Stimulated activated CD8-positive, alpha-beta memory T cell treated with anti-CD3 and anti-CD28 coated beads, Interleukin-7, amount 100 ng/mL, for 4 hours (primary cell): ENCODE measurements at places on chromosomes 11 and 22.

GRCh38 chr22:50665738-50666137 is 6.9 kb upstream of the SHANK3 start:
- DNase-seq: no peak

GRCh38 chr22:50444663-50445062 is 30.2 kb downstream of the SBF1 start:
- DNase-seq: no peak

GRCh38 chr11:126592496-126593410 is 237.3 kb downstream of the ST3GAL4 start:
- no peak for DNase-seq

- no peak for DNase-seq
Observed at GRCh38 chr11:128809128-128809527, 58.0 kb downstream of the KCNJ1 start.

DNA sequence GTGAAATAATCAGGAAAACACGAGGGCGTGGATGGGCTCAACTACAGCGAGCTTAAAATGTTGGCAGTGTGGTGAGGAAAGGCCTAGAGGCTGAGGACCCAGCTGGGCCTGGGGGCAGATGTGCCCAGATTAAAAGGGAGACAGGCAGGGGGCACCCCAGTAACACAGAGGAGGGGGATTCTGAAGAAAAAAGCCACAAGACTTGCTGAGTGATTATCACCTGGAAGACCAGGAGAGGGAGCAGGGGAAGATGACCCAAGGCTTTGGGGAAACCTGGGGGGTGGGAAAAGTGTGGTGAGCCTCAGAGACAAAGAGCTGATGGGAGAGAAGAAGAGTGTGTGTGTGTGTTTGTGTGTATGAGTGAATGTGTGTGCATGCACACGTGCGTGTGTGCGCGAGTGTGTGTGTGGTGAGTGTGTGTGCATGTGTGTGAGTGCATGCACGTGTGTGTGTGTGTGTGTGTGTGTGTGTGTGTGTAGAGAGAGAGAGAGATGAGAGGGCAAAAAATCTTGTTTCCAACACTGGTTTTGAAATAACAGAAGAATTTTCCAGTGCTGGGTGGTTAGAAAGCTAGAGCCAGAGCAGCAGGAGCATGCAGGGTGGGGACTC is 500.5 kb downstream of the BUD13 start:
- DNase-seq: no peak

DNA sequence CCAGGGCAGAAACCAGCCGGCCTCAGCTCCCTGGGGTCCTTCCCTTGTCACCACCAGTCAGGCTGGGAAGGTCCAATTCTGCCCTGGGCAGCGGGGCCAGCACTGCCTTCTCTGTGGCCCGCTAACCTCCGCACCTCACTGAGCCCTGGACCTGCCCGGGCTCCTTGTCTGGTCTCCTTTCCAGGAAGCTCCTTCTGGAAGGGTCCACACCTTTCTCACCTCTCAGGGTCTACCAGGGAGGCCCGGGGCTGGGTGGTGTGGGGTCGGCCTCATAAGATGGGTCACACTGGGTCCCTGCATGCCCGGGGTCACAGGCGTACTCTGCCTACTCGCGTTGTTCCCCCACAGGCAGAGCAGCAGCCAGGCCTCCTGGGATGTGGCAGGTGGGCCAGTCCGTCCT is 69.0 kb downstream of the WNT7B start:
- no peak for DNase-seq

DNA sequence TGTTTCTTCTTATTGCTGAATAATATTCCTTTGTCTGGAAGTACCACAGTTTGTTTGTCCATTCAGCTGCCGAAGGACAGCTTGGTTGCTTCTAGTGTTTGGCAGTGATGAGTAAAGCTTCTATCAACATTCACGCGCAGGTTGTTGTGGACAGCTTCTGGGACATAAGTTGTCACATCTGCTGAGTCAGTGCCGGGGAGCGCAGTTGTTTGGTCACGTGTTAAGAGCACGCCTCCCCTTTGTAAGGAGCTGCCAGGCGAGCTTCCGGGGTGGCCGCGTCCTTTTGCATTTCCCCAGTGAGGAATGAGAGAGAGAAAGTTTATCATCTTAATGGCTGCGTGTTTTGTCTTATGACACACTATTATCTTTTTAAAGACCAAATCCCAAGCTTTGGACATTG is 30.3 kb downstream of the SAMM50 start:
- DNase-seq: no peak

- DNase-seq: no peak
Observed at GRCh38 chr11:117057727-117058126, 40.5 kb downstream of the SIK3 start.

DNA sequence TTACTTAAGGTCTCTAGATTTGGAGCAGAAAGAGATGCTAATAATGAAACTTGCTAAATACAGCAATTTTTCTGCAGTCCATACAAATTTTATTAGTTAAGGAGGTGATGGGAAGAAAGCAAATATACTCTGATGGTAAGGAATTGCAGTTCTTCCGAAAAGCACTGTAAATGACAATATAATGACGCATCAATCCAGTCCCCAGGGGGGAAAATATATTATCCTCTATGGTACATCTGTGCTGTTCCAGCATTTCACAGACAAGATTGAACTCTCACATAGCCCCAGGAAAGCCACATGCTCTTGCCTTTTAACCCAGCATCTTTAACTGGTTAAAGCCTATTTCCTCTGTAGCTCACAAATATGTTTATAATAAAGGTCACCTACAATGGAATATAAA is 416.6 kb upstream of the CCDC90B start:
- no peak for DNase-seq

- DNase-seq: no peak
Observed at GRCh38 chr11:65541093-65541982, 16.5 kb downstream of the SCYL1 start.

DNA sequence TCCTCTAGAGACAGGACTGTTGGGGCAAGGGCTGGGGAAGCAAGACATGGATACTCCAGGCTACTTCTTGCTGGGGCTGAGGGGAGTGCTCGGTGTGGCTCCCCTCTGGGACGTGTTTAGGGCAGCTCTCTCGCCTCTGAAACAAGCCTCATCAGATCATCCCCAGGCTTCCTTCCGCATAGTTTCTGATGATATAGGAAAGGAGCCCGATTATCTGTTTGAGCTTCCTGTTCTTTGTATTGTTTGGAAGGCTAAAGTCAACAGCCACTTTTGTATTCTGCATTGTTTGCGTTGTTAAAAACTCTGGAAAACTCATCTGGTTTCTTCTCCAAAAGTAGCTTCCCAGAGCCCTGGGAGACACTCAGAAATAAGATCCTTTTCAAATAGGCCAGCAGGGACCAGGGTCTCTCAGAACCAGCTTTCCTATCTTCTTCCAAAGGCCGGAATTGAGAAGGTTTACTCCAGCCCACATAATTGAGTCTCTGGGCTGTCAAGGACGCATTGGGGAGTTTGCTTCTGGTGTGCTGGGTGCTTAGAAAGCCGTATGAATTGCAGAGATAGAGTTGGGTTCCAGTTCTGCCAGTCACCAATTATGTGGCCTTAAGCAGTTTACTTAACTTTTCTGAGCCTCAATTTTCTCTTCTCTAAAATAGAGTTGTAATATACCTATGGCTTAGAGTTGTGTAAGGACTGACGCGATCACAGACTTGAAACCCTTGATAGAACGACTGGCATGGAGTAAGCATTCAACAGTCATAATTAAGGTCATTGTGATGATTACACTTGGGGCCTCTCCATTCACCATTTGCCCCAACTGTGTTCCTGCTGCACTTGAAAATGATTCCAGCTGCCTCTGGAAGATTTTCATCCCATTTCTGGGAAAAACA is 19.1 kb downstream of the CD44 start:
- DNase-seq: no peak

DNA sequence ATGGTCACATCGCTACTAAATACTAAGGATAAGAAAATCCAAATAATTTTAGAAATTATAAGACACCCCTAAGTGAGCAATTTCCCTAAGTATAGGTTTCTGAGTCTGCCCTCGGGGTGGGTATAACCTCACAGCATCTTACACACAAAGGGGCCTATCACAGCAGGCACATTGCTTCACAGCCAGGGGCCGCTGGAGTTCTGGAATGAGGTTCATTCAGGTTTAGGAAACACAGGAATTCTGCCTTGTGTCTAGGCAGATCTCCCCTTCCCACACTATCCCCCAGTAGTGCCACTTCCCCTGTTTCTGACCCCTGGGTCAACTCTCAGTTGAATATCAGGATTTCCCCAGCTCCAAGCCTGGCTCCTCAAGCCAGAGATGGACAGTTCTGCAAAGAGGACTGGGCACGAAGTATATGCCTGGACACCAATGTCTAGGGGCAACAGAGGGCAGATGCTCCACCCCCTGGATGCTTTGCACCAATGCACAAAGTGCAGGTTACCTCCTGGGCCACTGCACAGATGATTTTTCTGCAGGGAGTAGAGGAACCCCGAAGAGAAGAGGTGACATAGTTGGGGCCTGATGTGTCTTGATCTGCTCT is 11.4 kb downstream of the TUBA8 start:
- DNase-seq: no peak
